ENCODE measurements at places on chromosomes 2 and 18.

- peak; percentile 16 for DNase-seq
Measured at GRCh38 chr2:144522897-144523595, 3.1 kb upstream of the ZEB2 start.

GRCh38 chr2:238784671-238785527 is 63.0 kb upstream of the TWIST2 start:
- DNase-seq, result peak; percentile 72

GRCh38 chr2:6368281-6368680 is 497.4 kb downstream of the CMPK2 start:
- DNase-seq, result no peak

DNA sequence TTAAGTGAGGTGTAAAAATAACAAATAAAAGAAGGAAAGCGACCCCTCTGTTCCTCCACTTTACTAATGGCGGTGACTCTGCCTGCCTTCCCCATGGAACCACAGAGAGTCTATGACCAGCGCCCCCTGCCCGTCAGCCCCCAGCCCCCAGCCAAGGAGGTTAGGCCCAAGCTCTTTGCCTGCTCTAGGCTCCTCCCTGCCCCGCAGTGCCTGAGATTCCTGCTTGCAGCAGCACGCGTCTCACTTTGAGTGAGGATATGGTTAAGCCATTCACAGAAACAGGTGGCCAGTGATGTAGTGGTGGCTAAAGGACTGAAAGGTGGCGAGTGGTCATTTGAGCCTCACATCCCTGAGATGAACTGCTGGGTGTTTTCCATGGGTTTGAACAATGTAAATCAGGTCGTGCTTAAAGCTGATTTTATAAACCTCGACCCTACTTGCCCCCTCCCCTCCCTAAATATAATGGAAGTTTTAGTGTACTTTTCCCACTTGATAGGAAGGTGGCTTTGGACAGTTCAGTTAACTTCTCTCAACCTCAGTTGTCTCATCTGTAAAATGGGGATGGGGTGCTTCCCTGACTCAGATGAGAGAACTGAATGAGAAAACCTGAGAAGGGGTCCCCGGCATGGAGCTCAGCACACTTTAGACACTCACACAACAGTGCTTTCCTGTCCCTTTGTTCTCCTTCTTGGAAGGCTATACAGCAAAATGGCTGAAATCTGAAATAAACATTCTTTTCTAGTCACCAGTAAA is 46.5 kb downstream of the IL1RL2 start:
- no peak for DNase-seq

DNA sequence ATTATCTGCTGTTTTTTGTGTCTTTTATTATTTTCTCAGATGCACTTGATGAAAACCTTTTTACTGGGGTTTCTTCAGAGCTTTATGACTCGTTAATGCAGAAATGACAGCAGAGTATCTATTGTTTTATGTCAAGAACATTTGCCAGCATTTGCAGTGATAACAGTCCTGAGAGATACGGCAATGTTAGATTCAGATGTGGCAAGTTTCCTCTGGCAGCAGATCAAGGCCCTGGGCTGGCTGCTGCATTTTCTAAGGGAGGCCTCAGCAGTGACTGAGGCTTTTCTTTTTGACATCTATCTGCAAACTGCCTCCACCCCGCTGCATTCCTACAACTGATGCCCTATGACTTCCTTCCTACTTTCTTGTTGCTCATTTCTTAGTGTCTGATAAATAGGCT is 40.2 kb downstream of the EFEMP1 start:
- no peak for DNase-seq

GRCh38 chr18:848062-848861 is 36.2 kb upstream of the YES1 start:
- peak; percentile 36 for DNase-seq
